Stimulated activated CD4-positive, alpha-beta T cell treated with anti-CD3 and anti-CD28 coated beads, TNF-alpha, amount 100 ng/mL, for 24 hours (primary cell): ENCODE measurements at places on chromosomes 2 and 18.
A peak's percentile ranks its signal among the peaks of the same experiment; 100 is the strongest.

DNA sequence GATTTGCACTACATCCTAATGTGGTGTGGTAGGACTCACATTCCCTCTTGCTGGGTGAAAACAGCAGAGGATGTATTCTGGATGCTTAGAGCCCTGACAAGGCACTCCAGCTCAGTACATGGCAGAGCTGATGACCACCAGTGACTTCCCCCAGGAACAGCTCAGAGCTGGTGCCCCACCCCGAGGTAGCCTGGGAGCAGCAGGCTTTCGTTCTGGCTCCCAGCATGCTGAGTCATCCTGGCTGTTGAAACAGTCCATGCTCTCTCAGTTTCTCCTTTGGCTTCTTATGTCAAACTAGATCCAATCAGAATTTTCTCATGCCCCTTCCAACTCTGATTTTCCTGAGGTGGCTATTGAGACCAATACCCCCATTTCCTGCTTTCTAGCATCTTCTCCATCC lies 438.2 kb downstream of the NBAS start:
- DNase-seq: no peak

GRCh38 chr2:236671896-236672562 lies 102.4 kb downstream of the ACKR3 start:
- DNase-seq: no peak

- no peak for DNase-seq
These were observed 174.8 kb downstream of the DYM start for GRCh38 chr18:49285627-49286026.

- DNase-seq: peak; percentile 2
These were observed 858 bp downstream of the POLR1B start for GRCh38 chr2:112542984-112543661.

GRCh38 chr2:95014126-95014708 lies 11.3 kb upstream of the MAL start:
- no peak for DNase-seq

DNA sequence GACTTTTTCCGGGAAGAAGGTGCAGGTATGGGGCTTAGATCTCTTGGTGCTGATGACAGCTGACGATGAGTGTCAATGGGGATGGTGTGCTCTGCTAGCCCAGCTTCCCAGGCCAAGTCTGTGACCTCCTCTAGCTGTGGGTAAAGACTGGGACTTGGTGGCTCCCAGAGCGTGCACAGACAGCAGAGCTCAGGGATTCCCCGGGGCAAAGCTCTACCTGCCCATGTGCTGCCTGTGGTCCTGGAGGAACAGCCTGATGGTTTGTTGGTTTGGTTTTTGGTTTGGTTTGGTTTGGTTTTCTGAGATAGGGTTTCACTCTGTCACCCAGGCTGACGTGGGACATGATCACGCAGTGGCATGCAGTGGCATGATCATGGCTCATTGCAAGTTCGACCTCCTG lies 19.2 kb downstream of the ATP6V1B1 start:
- no peak for DNase-seq

GRCh38 chr2:136468799-136469369 lies 296.5 kb upstream of the THSD7B start:
- no peak for DNase-seq

DNA sequence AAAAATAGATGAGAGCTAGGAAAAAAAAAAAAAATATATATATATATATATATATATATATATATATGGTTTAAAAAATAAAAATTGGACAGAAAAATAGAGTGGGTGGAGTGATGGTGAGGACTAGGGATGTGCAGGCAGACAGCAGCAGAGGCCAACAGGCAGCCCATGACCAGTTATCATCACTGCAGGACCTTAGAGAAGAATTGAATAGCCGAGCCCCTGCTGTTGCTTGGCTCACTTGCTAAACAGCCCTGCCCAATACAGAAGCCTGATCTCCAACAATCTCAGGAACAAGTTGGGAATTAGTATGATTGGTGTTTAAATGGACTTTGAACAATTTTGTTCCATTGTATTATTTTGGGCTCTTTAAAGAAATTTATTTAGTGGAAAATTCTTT lies 967.5 kb upstream of the PIK3C3 start:
- DNase-seq: no peak

- no peak for DNase-seq
These were observed 12.6 kb upstream of the ICA1L start for GRCh38 chr2:202883987-202884675.

DNA sequence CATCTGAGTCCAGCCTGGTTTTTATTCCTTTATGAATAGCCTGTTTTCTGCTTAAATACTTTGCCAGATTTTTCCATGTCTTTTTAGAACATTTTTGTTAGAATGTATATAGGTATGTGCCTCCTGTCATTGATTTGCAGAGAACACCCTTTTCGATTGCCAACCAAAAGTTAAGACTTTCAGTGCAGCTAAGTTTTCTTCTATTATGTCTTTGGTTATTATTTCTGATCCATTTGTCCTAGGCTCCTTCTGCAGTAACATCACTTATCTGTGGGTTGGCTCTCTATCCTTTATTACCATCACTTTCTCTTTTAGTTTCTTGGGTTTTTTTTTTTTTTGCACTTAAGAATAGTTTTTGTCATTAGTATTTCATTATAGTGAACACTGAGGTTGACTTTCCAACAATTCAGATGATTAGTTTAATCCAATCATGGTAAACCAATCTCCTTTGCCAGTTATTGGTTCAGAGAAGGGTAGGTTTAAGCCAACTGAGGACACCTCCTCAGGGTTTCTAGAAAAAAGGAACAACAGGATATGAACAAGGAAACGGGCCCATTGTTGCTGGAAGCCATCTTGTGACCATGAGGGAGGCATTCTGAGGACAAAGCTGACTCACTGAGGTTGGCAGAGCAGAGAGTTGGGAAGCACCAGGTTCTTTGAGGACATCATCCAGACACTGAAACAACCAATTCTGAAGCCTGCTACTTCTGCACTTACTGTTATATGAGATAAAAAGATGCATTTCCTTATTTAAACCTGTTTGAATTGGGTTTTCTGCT lies 37.9 kb upstream of the GBX2 start:
- DNase-seq: no peak

DNA sequence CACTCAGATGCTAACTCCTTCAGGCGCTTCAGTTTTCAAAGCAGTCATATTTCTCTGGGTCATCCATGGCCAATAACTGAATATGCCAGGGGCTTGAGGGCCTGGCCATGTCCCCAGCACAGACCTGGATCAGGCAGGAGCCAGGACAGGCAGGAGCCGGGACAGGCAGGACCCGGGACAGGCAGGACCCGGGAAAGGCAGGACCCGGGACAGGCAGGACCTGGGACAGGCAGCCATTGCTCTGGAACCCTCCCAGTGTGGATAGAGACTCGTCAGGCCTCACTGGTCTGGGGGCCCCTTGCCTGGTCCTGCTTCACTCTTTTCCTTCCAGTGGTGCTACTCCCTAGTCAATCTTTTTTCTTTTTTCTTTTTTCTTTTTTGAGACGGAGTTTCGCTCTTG lies 117.5 kb upstream of the TEX51 start:
- DNase-seq: no peak

- DNase-seq: no peak
These were observed 860 bp upstream of the KCNJ3 start for GRCh38 chr2:154697418-154698252.

DNA sequence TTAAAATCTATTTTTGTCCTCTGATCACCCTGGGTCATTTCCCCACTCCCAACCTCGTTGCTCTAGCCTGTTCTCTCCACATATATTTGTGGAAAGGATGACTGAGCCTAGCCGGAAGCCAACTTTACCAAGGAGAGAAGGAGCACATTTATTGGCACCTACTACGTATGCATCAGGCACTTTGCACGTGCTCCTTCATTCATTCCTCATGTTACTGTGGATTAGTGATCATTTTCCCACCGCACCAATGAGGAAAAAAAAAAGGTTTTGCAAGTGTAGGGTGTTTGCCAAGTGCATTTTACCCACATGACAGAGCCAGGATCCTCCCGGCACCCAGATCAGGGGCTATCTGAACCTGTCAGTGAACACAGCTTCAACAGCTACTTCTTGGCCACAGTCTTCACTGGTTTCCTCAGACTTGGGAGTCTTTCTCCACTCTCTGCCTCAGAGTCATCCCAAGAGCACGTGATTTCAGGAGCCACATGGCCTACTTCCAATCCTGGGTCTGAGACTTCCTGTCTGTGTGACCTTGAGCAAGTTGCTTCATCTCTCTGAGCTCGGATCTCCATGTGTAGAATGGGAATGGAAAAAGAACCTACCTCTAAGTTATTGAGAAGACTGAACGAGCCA lies 1.9 kb upstream of the C1QL2 start:
- DNase-seq: no peak

DNA sequence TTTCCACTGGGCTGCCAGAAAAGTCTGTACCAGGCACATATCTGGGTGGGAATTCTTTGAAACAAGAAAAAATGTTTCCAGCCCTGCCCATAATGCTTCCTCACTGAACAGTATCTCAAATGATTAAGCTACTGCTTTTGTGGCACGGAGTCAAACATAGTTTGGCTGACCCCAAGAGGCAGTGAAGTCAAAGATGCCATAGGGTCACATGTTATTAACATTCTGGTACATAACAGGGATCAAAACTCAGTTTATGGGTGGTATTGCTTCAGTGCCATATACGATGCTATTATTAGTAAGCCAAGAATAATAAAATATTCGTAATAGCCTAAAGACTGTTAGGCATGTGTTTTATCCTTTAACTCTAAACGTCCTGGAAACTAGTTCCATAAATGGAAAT lies 112.4 kb downstream of the FEZ2 start:
- no peak for DNase-seq

- DNase-seq: no peak
These were observed 511.2 kb downstream of the EIPR1 start for GRCh38 chr2:2866459-2866858.

DNA sequence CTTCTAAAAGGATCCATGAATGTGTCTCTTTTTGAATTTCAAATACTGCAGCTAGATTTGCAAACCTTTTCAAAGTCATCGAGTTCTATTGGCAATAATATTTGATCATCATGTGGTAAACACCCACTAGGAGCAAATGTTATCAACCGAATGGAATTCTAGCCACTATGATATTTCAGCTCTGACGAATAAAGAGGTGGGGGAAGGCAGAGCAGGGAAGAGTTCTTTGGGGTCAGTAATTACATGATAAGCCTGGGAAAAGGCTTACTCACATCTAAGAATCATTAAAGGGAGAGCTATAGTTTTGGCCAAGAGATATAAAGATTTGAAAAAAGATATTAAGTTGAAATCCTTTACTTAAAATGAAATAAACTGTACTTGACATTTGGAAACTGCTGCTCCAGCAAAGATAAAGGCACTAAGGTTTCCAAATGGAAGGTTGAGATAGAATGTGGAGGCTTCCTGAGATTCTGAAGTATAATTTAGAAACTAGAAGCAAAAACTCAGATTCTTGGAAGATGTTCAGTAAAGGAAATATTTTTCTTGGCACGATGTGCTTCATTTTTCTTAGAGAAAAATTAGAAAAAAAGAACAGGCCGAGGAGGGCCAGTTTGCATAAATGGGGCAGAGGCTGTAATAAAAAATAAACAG lies 104.7 kb upstream of the ARHGAP28 start:
- no peak for DNase-seq

GRCh38 chr18:75219745-75220375 lies 9.3 kb downstream of the TSHZ1 start:
- no peak for DNase-seq

DNA sequence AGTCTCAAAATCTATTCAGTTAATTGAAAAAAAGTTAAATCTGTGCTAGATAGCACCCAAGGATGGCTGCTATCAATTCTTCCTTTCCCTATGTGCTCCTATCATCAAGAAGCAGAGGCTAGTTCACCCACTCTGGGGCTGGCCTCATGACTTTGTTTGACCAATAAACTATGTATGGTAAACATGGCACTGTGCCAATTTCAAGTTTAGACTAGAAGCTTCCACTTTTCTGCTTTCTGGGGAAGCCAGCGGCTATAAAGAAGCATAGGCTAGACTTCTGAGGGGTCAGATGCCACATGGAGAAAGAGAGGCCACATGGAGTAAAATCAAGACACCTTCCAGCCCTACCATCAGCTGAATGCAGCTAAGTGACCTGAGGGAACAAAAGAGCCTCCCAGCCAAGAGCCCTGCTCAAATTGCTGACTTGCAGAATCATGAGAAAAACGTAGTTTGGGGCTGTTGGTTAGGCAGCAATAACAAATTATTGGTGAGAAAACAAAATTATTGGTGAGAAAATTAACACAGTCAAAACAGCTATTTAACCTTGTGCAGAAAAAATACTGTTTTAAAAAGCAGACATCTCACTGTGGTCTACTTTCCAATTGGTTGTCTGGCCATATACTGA lies 86.5 kb upstream of the SLC14A2 start:
- DNase-seq: no peak

DNA sequence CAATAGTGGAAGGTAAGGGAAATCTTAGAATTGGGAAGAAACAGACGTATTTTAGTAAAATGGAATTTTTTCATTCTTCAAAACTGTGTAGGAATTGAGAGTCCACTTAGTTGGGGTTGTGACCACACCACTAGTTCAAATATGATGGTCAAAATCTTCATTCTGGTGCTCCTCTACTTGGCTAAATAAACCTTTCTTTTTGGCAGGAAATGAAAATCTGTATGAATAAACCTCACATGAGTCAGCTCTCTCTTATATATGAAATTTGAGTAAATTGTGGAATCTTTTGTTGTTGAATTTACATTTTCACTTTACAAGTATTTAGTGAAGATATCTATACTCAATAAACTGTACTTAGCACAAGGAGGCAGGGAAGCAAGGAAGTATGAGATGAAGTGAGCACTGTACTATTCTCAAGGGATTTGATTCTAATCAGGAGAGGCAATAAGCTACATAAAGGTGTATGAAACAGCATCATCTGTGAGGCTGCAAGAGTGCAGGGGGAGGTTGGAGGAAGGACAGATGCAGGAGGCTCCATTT lies 20.5 kb downstream of the IL18R1 start:
- DNase-seq: no peak

DNA sequence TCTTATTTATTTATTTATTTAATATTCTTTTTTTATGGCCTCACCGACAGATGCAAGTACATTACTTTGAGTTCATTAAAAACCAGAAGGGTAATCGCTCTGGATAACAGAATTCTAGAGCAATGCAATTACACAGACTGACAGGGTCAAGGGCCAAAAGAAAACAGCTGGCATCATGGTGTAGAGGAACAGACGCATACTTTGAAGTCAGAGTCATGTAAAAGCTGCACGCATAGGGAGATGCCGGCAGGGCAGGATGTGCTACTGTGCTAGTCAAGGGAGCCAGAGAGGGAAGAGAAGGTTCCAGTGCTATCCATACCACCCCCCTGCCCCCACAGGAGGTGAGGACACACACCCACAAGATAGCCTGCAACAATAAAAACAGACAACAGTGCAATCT lies 115.2 kb upstream of the TFCP2L1 start:
- DNase-seq: no peak
